ENCODE measurements at places on chromosomes 16 and 17.

DNA sequence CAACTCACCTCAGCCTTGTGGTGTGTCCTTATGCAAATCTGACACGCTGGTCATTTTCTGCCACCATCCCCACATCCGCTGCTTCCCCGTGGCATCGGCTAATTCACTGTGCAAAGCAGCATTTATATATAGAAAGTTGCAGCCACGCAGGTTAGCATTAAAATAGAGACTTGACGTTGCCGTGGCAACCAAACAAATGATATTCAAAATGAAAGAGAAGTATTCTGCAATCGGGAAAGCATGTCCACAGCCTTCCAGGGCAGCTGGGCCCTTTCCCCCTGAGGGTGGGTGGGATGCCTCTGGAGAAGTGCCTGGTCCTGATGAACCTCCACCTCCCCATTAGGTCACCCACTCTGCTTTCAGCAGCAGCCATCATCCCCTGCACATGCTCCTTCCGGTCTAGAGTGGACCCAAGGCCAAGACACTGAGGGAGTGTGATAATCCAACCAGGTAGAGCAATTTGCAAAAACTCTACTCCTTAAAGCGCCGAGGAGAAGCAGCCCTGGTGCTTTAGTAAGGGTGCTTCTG, 138.7 kb downstream of the GAS7 start:
- no peak for DNase-seq

DNA sequence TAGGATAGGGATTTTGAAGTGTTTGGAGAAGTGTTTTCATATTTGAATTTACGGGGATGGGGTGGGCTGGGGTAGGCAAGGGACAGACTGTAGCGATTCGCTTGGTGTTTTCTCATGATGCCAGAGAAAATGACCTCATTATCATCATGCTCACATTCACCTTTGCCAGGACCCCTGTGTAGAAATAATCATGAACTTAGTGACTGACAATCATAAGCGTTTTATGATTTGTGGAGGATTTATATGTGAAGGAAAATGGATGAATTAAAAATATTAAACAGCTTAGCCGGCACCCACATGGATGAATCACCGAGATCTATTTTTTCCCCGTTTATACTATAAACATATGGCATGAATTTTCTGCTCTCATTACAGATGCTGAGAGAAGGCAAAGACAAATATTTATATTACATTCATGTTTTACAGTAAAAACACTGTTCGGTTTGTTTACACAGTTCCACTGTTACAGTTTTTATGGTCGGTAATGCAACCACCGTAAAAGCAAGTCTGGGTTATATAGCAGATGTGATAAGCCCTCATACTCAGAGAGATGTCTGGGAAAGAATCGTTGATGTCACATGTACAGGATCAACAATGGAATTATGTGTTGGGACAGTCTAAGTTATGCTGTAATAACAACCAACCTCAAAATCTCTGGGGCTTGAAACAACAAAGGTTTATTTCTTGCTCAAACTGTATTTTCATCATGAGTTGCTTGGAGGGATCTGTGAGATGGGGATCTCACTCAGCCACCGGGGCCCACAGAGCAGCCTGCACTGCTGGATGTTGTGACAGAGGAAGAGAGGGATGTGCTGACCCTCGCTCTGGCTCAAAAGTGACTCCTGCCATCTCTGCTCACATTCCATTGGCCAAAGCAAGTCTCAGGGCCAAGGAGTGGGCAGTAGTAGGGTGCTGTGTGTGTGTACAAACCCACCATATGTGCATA, 85.1 kb downstream of the WWOX start:
- no peak for DNase-seq

- DNase-seq: no peak
Measured at GRCh38 chr16:72285324-72285723, 113.4 kb upstream of the PMFBP1 start.

DNA sequence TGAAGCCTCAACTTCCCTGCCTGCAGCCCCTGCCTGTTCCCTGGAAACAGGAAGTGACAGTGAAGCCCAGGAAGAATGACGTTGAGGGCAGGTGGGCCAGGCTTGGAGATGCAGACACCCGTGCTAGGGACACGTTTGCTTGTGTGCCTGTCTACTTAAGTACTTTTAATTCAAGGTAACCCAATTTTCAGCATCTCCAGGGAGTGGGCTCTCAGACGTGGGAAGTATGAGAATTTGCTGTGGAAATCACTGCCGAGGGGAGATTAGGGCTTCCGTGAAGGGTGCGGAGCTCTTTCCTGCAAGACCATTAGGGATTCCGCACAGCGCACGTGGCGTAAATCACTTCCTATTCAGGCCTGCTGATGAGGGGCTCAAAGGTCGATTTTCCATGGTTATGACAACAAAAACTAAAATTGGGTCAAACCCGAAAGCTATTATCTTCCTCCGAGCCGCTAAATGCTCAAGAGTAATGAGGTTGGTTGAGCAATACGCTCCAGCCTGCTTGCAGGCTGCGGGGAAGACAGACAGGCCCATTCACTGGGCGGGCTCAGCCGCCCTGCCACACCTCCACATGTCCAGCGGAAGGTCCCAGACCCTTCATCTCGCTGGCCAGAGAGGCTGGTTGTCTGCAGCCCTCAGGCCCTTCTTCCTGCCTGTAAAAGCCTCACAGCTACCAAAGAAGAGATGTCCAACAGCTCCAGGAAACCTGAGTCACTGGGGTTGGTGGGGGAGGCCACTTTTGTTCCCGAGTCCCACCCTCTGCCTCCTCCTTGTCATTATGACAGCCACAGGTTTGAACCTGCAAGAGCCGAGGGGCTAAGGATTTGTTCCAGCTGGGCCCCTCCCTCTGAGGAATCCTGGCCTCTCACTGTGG, 109.9 kb downstream of the RBFOX3 start:
- DNase-seq: no peak

DNA sequence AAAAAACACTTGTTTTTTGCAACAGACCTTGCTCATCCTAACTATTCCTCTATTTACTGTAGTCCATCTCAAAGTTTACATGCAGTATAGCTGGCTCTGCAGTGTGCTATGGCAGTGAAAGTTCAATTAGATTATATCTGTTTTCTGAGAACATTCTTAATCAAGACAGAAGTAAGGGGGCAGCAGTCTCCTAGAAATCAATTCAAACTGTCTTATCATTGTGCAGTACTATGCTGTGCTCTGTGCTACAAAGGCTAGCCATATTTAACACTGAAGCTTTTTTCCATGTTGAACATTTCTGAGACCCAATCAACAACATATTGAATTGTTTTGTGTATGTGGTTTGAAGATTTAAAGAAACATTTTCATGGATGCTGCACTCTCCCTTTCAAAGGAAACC, 11.4 kb downstream of the NETO2 start:
- DNase-seq: no peak

- no peak for DNase-seq
Measured at GRCh38 chr16:73036074-73036826, 11.7 kb downstream of the ZFHX3 start.

GRCh38 chr17:18993905-18994526, 10.5 kb downstream of the FAM83G start:
- no peak for DNase-seq

DNA sequence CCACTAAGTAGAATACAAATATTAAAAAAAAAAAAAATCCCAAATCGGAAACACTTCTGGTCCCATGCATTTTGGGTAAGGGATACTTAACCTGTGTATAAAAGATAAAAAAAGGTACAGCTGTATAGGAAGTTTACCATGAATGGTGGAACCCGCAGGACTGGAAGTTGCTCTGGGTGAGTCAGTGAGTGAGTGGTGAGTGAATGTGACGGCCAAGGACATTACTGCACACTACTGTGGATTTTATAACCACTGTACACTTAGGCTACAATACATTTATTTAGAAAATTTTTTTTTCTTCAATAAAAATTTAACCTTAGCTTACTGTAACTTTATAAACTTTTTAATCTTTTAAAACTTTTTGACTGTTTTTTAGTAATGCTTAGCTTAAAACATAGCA, 71.3 kb upstream of the BCAR1 start:
- DNase-seq: no peak

DNA sequence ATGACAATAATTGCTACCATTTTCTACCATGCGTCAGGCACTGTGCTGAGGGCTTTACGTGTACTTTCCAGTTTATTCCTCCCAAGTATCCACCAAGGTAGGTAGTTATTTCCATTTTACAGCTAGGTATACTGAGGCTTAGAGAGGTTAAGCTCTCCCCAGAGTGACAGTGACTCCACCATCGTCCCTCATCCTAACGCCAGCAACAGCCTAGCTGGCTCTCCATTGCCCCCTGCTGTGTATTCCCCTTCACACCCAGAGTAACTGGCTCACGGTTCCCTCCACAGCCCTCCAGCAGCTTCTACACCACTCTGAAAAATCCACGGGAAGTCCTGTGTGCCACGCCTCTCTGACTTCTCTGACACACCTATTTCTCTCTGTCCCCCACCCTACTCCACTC, 7.1 kb upstream of the ASGR1 start:
- no peak for DNase-seq
